Mononuclear cell (primary cell): ENCODE measurements at places on chromosomes 1 and 21. TPM values are rescaled to one million over a fixed set of nuclear protein-coding genes. Genes with fewer than 3 reads are reported as not detected.

DNAI4 gene
- total RNA-seq, result 8.2 TPM

FAM163A gene
- total RNA-seq, result 0.21 TPM

MYOG gene
- not detected for total RNA-seq

CYP4Z1 gene
- total RNA-seq, result not detected

TSPAN1 gene
- total RNA-seq, result not detected

GJA9 gene
- total RNA-seq, result not detected

GUCA2B gene
- not detected for total RNA-seq

SH2D1B gene
- total RNA-seq, result 14.0 TPM

ST6GALNAC5 gene
- total RNA-seq, result not detected

CFH gene
- 1.6 TPM for total RNA-seq

GOLT1A gene
- total RNA-seq, result not detected

S100A2 gene
- total RNA-seq, result 0.21 TPM

CFHR1 gene
- total RNA-seq, result not detected

S100A7 gene
- total RNA-seq, result not detected

ANGPTL1 gene
- total RNA-seq, result 0.10 TPM

HES3 gene
- not detected for total RNA-seq

PSMG1 gene
- total RNA-seq, result 5.8 TPM

CAPN9 gene
- not detected for total RNA-seq

BLZF1 gene
- total RNA-seq, result 11.1 TPM

OR2T3 gene
- 0.42 TPM for total RNA-seq

HSF2BP gene
- total RNA-seq, result 0.42 TPM

PIK3C2B gene
- total RNA-seq, result 18.1 TPM

EPHA2 gene
- 0.63 TPM for total RNA-seq

CYP4A22 gene
- total RNA-seq, result not detected

AVPR1B gene
- not detected for total RNA-seq

CR2 gene
- 1.4 TPM for total RNA-seq

GPR157 gene
- 2.0 TPM for total RNA-seq

DARS2 gene
- 2.4 TPM for total RNA-seq

LRRC71 gene
- not detected for total RNA-seq

FBLIM1 gene
- not detected for total RNA-seq

PLEKHN1 gene
- 0.10 TPM for total RNA-seq

TRIM63 gene
- total RNA-seq, result not detected

L1TD1 gene
- 0.21 TPM for total RNA-seq

RNF220 gene
- total RNA-seq, result 61.4 TPM

GJA8 gene
- not detected for total RNA-seq

CYP4B1 gene
- not detected for total RNA-seq

FCMR gene
- total RNA-seq, result 117 TPM

ADGRL4 gene
- not detected for total RNA-seq
